Activated CD4-positive, alpha-beta T cell treated with anti-CD3 and anti-CD28 coated beads, Interleukin-2, Interleukin-4, amounts not matched to agents 100 ng/mL and 50 ng/mL, durations not matched to agents 16 hours and 8 hours (primary cell): ENCODE measurements at places on chromosomes 6 and 20.
A peak's percentile ranks its signal among the peaks of the same experiment; 100 is the strongest.

DNA sequence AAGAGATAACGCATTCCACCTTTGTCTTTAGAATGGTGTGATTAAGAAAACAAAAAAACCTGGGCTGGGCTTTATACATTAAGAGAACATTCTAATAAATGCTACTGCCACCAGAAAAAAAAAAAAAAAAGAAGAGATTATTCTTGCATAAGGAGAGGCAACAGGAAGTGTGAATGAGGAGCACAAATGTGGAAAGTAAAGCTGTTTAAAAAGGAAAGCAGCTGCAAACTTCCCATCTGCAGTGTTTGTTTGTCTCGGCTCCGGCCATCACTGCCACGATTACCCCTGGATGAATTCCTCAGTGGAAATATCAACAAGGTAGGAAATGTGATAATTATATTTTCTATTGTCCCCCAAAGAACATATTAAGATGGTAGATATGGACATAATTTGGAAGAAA lies 223.9 kb downstream of the PHF3 start:
- no peak for DNase-seq

GRCh38 chr20:53346335-53346648 lies 247.3 kb downstream of the ZNF217 start:
- no peak for DNase-seq

GRCh38 chr6:53686355-53686940 lies 20.9 kb upstream of the KLHL31 start:
- DNase-seq: no peak

DNA sequence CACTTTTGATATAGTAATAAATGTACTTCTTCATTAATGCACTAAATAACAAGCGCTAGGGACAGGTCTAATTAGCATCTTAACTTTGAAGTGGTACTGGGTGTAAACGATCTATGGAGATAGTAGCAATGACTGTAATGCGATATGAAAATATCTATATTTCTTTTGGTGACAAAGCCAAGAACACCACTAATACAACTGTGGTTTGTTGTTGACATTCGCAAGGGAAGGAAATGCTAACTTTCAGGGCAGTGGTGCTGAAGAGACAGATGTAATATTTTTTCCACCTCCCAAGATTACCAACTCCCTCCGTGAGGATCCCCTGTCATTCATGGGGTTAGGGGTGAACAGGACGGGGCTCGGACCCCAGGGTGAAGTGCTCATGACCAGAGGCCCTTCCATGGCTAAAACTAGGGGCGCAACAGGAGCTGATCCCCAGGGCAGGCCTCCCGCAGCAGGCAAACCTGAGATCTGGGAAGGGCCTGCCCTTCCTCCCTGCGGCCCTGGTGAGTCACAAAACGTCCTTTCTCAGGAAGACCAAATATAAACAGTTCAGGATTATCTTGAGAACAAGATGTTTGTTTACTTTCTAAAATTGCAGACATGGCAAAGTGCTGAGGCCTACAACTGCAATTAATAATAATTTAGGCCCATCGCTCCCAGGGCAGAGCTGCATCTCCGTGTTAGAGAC lies 65.0 kb upstream of the TOX2 start:
- no peak for DNase-seq

GRCh38 chr6:44102527-44102926 lies 24.7 kb downstream of the MRPL14 start:
- no peak for DNase-seq

GRCh38 chr6:46637933-46638332 lies 14.7 kb downstream of the CYP39A1 start:
- no peak for DNase-seq

DNA sequence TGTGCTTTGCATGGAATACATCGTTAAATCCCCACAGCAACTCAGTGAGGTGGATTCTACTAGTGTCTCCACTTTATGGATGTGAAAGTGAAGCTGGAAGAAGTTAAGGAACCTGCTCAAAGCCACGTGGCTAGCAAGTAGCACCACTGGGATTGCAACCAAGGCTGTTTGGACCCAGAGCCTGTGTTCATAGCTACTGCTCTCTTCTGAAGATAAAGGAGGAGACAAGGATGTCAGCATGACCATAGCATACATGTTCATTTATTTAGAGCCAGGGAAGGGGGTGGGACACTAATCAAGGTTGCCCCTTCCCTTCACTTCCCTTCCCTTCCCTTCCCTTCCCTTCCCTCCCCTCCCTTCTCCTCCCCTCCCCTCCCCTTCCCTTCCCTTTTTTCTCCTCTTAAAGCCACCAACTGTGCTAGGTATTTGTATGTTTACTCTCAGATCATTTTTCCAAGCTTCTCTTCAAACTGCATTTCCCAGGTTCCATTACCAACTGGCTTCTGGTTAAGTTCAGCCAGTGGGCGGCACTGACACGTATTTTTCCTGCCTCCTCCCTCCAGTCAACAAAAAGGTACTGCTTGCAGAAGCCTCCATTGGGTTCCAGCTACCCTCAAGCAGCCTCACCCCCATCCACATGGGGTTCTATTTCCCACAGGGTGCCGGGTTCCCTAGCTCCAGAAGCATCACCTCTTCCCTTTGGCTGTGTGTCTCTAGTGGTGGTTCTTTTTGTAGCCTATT lies 134.9 kb downstream of the BCAS1 start:
- no peak for DNase-seq

DNA sequence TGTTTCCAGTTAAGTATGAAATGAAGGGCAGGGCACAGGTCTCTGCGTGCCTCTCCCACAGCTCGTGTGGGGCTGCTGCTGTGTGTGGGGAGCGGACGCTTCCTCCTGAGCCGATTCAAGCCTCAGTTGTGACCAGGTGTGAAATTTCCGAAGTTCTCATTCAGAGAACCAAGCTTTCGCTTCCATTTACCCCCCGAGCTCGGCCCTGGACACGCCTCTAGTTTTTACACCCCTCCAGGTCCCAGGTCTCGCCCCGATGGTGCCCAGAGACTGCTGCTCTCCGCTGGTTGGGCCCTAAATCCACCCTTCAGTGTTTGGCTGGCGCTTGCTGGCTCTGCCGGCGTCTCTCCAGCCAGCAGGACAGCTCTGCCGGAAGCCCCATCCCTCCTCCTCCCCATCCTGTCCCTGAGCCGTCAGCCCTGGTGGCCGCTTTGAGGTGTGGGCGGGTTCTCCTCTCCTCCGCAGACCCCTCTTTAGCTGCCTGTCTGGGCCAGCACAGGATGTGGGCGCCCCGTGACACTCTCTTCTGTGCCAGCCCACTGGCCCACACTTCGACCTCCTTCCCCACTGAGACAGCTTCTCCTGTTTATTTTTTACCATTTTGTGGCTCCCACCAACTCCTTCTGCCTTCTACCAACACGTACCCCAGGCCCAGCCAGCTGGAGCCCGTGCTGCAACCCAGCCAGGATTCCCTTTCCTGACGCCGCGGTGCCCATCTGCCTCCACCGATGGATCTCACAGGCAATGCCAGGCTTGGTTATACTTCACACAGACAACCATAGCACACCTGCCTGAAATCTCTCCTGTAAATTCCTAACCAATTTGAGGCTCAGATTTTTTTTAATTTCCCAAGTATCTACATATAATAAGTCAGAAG lies 142.8 kb downstream of the DLL1 start:
- peak; percentile 47 for DNase-seq

- no peak for DNase-seq
These were observed 9.2 kb upstream of the RPS21 start for GRCh38 chr20:62377615-62378178.
